H1 (cell line): ENCODE measurements at places on chromosomes 4 and X. TPM values are rescaled to one million over a fixed set of nuclear protein-coding genes. Genes with fewer than 3 reads are reported as not detected.

- DNase-seq = no peak
These were observed 421.9 kb upstream of the TENM3 start for GRCh38 chr4:181821039-181822004.

Gene RASGEF1B
- total RNA-seq = 4.6 and 4.7 TPM in 2 replicates

Gene GAGE12H
- total RNA-seq = not detected in 2 replicates

GRCh38 chrX:21708116-21708515 is 49.8 kb downstream of the SMPX start:
- no peak for DNase-seq

DNA sequence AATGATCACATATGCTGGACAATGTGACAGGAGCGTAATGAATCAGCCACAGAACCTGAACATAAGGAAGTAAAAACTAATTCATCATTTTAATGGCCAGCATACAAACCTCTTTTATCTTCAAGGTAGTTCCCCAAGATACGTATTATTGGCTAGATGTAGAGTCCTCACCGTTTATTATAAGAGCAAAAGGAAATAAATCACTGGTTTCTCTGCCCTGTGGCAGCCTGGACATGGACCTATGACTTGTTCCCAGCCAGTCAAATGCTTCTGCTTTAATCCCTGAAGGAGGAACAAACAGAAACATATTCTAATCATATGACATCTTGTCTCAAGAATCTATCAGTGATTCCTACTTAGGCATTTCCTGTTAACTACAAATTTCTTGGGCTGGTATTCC is 86.8 kb upstream of the FAM241A start:
- no peak for DNase-seq
